ENCODE measurements at places on chromosomes 2 and 18. TPM values are rescaled to one million over a fixed set of nuclear protein-coding genes. Genes with fewer than 3 reads are reported as not detected.

DNA sequence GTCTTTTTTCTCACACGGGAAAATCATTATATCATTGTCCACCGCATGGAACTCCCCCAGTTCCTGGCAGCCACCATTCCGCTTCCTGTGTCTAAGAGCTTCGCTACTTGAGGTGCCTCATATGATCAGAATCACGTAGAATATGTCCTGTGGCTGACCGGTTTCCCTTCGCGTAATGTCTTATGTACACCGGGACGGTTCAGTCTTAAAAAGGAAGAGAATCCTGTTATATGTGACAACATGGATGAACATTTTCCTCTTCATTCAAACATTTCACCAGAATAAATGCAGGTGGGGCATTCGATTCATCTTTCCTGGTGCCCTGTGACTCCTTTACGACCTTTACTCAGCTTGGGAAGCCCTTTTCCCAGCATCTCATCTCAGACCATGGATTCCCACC, 131.7 kb upstream of the TWIST2 start:
- no peak for DNase-seq

Gene OXER1
- total RNA-seq, result 0.18 TPM

DNA sequence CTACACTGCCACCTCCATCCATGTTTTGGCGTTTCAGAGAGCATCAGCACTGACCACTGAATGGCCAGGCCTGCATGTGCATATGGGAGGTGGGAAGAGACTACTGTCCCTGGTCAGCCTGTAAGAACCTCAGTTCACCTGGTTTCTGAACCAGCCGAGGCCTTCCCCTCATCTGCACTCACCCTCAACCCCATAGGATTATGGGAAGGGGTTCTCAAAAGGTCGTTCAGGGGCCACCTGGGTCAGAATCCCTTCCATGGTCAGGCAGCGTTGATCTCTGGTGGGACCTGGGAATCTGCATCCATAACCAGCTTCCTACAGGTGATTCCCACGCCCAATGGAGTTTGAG, 36.7 kb downstream of the TET3 start:
- DNase-seq, result no peak

- DNase-seq, result no peak
These were observed 252.5 kb downstream of the TPGS2 start for GRCh38 chr18:36576339-36576738.

- no peak for DNase-seq
These were observed 80.1 kb upstream of the MAP3K20 start for GRCh38 chr2:172995323-172996244.

Gene OR6B2
- not detected for total RNA-seq

Gene SCN2A
- not detected for total RNA-seq

DNA sequence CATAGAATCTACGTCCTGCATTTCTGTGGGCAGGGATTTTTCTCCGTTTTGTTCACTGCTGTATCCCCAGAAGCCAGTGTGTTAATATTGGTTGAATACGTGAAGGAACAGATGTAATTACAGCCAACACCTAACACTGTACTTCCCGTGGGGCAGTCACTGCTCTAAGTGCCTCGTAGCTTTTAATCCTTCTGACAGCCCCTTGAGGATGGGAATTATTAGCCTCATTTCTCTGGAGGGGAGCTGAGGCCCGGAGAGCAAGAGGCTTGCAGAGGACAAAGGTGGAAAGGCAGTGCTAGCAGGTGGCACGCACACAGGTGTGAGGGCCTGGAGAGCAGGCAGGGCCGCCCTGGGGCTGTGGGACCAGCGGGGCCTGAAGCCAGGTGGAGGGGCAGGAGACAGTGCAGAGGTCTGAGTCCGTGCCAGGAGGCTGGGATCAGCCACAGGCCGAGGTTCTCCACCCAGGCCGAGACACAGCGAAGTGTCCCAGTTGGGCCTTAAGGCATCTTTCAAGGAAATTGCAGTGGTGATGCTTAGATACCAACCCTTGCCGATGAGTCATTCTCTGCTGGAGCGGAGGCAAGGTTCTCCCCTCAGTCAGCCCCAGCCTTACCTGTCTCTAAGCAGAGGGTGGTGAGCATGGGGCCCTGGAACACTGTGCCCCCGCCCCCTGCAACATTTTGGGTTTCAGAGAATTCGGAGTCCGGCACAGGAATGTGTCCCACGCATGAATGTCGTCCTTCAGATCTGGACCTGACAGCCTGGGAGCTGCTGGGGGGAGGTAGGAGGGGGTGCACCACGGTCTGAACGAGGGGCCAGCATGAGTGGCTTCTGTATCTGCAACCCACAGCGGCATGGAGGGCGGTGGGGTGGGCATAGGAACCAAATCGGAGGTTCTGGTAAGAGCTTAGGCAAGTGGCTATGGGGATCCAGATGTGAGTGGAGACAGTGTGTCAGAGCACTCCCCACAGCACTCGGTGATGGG, 122.6 kb downstream of the GBX2 start:
- DNase-seq, result no peak

DNA sequence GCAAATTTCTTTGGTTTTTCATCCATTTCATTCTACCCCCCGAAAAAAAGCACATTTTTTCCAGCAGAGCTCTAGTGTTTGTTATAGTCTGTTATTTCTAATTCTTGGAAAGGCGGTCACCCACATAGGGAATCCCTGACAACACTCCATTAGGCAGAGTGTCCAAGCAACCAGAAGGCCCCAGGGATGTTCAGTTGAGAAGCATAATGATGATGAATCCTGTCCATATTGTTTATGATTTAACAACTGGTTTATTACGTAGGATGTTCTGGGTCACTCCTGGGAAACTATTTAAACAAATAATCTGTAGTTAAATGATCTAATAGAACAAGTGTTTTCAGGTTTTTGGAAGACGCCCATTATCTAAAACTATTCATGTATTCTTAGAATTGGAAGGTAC, 388.7 kb downstream of the TNS1 start:
- DNase-seq, result no peak

Gene MREG
- 43.7 TPM for total RNA-seq

- no peak for DNase-seq
These were observed 9.1 kb upstream of the STK39 start for GRCh38 chr2:168256448-168256847.

DNA sequence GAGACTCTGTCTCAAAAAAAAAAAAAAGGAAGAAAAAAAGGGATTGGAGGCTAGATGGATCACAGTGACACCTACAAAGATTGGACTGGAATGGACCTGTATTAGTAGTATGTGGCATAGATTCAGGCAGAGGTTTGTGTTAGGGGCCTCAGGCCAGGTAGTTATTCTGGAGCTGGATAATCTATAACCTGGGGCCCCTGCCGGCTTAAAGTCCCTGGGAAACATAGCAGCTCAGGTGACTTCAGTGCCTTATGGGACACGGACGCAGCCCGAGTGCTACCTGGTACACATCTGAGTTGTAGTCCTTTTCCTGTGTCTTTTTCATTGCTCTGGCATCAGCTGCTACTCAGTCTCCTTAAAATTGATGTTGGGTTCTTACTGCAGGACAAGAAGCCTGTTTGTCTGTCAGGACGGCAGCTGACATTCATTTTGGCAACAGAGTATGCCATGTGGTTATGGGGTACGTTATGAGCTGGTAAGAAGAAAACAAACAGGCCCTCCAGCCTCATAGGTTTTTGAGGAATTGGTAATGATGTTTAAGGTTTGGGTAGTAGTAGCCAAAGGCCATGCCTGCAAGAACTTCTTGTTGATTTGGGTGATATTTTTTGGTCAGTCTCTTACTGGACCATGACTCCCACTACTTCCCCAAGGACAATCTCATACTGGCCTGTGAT, 27.8 kb downstream of the AGFG1 start:
- DNase-seq, result no peak

- no peak for DNase-seq
These were observed 483.9 kb upstream of the CRIM1 start for GRCh38 chr2:35871672-35872071.

DNA sequence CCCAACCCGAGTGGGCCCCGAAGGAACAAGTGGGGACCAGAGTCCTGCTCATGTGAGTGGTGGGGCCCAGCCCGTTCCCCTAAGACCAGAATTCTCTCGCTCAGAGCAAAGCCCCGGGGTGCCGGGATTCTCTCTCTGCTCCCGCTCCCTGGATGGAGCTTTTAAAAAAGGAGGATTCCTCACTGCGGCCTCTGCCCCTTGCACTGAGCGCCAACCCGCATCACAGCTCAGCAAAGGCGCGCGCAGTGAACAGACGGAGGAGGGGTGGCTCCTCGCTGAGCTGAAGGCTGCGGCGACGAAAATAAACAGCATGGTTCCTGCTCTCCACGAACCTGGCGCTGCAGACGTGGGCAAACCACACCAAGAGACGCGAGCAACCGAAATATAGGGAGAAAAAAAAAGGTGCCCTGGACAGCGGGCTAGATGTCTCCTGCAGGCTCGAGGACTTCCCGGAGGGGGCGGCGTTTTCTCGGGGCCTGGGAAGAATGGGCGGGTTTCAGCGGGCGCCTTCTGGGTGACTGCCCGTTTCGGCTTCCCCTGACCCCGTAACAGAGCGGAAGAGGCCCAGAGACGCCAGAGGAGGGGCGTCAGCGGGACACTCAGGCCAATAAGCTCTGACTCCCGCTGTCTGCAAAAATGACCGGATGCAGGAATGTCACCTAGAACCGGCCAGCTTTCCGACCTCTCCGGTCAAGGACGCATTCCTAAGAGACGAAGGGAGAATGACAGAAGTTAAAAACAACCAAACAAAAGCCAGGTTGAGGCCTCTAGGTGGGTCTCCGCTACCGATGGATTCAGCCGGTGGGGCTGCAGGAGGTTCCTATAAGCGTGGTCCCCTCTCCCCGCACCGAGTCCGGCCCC, 819 bp upstream of the KLF11 start:
- peak; percentile 23 for DNase-seq

Gene TDRD15
- total RNA-seq, result not detected

- DNase-seq, result no peak
These were observed 11.7 kb downstream of the COPS8 start for GRCh38 chr2:237097326-237097910.

Gene GAD1
- not detected for total RNA-seq

- no peak for DNase-seq
These were observed 429.8 kb downstream of the EPHA4 start for GRCh38 chr2:221142341-221142740.

Gene UGT1A1
- total RNA-seq, result 7.1 TPM
